ENCODE measurements at places on chromosomes 13 and 19. TPM values are rescaled to one million over a fixed set of nuclear protein-coding genes. Genes with fewer than 3 reads are reported as not detected.
A peak's percentile ranks its signal among the peaks of the same experiment; 100 is the strongest.

DNA sequence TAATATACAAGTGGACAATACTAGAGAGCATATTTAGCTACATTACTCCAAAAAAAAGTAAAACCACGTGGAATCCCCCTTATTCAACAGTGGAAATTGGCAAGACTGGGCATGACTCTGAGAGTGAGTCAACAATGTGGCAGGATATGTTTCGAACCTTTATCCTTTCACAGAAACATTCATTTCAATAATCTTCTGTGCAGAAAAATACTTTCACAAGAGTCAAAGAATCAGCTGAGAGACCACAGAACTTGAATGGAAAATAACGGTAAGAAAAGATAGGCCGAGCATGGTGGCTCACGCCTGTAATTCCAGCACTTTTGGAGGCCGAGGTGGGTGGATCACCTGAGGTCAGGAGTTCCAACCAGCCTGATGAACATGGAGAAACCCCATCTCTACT, 25.1 kb upstream of the CD70 start:
- no peak for DNase-seq

- no peak for DNase-seq
These were observed 74.5 kb upstream of the FRY start for GRCh38 chr13:31956980-31957644.

- DNase-seq: no peak
These were observed 61.7 kb downstream of the ZNF44 start for GRCh38 chr19:12232961-12233360.

DNA sequence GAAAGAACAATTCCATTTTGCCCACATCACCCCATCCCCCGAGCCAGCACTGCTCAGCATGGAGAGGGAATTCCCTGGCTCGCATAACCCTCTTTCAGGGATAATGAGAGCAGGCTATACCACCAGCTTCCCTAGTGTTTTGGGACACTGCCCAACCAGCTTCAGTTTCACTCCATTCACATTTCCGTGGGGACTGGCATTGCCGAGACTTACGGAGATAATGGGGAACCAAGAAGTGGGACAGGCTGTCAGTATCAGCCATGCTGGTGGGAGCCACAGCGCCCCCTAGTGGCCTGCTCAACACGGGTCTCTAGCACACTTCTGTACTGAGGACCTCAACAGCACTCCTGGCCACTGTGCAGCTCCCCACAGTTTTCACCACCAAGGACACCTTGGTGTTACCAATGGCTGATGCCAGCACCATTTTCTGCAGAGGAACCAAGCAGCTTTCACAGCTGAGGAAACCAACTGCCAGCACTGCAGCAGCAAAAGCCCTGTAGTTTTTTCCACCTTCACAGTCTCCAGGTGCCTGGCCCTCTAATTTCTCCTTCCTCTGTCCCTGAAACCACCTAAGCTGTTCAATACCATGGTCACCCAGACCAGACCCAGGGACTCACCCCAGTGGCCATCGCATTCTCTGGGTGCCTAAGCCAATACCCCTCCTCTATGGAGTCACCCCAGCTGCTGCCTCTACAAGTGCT, 23.7 kb downstream of the SLC6A16 start:
- peak; percentile 24 for DNase-seq

DNA sequence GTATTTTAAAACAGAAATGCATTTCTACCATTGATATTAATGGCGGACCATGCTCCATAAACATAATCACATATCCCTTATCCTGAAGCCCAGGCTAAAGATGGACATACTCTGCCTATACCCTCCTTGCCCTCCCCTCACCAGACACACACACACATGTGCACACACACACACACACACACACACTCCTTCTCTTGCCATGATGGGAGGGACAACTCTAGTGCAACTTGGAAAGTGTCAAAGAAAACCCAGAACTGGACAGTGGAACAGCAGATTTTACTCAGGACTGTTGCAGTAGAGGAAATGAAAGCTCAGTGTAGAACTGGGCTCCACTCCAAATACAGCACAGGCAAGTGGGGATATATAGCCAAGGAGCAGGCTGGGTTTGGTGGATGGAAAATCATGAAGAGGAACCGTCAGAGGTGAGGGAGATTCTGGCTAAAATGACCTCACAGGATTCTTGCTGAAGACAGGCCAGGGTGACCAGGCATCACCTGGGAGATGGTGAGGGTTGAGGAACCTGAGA, 40.8 kb downstream of the TNFRSF19 start:
- DNase-seq: no peak

DNA sequence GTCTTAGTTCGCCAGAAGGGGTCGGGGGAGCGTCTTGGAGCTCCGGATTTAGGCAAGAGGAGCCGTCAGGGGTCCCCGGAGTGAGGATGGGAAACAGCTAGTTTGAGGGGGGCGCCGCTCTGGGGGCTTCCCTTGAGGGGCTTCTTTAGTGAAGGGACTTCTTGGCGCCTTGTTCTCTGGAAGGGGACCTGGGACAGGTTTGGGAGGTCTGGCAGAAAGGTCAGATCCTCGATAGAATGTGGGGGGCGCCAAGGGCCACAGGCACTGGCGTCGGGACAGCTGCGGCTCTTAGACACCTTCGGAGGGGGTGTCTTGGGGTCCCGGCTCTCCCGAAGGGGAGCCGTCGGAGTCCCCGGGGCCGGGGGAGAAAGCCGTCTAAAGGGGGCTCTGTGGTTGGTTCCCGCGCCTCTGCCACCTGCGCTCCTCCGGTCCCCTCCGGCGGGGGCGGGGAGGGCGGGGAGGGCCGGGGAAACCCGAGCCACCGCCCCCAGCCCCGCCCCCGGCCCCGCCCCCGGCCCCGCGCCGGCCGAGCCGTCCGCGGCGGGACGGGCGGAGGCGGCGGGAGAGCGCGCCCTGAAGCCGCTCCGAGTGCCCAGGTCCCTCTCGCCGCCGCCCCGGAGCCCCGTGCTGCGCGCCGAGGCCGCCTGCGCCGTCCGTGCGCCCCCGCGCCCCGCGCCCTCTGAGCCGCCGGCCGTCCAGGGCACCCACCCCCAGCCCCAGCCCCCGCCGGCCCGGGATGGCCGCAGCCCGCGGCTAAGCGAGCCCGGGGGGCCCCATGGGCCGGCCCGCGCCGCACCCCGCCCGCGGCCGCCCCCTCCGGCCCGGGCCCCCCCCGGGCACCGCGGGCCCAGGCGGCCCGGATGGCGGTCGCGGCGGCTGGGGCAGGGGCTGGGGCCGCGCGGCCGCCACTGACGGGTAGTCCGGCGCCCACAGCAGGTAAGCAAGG, at the start of gene NRTN:
TSS of gene NRTN (plus strand) at position 552 of the 946 bp plus-strand sequence. CDS start 19,099 bp downstream, outside the sequence.
- no peak for DNase-seq

DNA sequence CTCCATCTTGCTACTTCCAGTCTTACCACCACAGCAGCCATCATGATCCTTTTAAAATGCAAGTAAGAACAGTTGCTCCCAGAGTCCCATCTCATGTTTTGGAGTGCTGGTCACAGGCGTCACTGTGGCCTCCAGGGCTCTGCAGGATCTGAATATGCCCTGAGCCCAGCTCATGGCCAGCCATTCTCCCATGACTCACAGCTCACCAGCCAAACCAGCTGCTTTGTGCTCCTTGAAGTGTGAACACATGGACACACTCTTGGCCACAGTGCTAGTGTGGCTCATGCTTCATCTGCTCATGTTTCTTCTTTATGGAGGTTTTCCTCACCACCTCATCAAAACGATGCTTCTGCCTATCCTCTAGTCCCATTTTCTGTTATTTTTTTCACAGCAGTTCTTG, 466.5 kb downstream of the UQCRFS1 start:
- DNase-seq: no peak

DNA sequence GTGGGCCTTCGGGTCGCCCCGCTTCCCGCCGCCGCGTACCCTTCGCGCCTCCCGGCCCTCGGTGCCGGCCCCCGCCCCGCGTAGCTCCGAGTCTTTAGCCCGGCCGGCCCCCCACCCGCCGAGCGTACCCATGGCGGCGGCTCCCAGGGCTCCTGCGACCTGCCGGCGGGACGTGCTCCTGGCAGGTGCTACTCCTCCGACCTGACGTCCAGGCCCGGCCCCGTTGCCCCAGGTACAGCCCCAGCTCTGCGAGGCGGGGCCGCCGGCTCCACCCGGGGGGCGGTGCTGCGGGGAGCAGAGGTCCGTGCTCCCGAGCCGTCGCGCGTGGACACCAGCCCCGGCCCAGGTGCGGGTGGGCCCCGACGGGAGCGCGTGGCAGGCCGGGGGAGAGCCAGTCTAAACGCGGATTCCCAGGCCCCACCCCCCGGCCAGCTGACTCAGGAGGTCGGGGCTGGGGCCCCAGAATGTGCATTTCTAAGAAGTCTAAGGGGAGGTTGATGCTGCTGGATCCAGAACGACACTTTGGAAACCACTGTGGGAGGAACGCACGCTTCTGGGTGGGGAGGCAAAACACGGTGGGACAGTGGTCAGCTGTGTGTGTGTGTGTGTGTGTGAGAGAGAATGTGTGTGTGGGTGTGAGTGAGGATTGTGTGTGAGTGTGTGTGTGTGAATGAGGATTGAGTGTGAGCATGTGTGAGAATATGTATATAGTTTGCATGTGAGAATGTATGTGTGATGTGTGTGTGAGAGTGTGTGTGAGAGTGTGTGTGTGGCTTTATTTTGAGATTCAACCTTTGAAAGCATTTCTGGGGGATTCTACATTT, at the start of gene SLC15A1:
TSS of gene SLC15A1 (minus strand) at position 206 of the 824 bp plus-strand sequence. CDS start at position 132, 74 bp downstream.
- no peak for DNase-seq

DNA sequence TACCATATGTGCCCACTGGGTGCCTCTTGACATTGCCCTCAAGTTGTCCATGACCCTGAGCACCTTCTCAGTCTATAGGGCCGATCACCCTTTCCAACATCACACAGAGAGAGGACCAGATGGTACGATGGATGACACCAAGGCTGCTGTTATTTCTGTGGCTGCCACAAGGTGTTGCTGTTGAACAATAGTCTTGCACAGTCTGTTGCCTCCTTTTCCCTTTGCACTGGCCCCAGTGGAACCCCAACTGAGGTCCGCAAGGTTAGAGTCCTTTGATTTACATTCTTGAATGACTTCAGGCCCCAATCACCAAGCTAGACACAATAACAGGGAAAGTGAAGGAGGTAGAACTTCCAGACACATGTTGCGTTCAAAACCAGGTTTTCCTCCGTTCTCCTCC, 52.0 kb downstream of the TINCR start:
- DNase-seq: no peak

DNA sequence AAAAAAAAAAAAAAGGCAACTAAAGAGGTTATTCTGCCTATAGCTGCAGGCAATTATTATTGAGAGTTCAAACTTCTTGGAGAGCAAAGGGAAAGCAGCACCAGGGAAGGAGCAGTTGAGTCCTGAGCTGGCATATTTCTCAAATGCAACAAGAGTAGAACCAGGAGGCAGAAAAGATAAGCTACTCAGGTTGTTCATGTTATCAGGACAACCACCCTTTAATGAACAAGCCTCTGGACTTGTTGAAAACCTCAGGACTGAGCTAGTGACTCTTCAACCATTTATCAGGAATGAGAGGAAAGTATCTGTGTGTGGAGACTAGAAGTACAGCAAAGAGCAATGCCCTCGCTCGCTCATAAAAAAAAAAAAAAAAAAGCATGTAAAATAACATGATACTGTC, 183.0 kb downstream of the KCTD12 start:
- no peak for DNase-seq

- DNase-seq: no peak
These were observed 42.6 kb downstream of the KLF2 start for GRCh38 chr19:16367261-16367683.

GRCh38 chr13:111941845-111942447, 125.0 kb upstream of the SOX1 start:
- no peak for DNase-seq

ERICH6B gene
- polyA plus RNA-seq: 3.0 TPM

ZNF285 gene
- 11.4 TPM for polyA plus RNA-seq

UGGT2 gene
- 41.4 TPM for polyA plus RNA-seq

KLK15 gene
- not detected for polyA plus RNA-seq

KLHL26 gene
- polyA plus RNA-seq: 5.1 TPM

GRIN2D gene
- polyA plus RNA-seq: 0.69 TPM

ZNF296 gene
- polyA plus RNA-seq: 0.45 TPM

KLK1 gene
- polyA plus RNA-seq: 1.4 TPM

CRB3 gene
- 39.8 TPM for polyA plus RNA-seq

Measured in left renal pelvis (tissue), 4 donors.